ENCODE measurements at places on chromosomes 4 and X.

DNA sequence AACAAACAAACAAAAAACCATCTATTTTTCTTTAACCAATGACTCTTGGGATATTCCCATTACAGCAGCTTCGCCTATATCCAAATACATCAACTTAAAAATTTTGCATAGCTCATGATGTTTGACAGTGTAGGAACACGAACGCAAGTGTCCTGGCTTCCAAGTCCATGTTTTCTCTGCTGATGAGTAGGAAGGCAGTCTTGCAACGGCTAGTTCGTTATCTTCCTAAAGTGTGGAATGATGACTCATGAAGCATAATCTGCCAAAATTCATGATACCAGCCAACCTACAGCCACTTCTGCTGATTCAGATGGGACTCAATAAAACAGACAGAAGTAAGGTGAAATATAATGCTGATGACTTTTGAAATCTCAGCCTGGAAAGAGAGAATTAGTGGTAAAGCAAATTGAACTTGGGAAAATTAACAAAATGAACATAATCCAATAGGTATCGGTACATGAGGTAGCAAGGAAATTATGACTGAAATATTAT is 6.4 kb upstream of the SEPTIN11 start:
- H3K4me3 ChIP-seq, result no peak overlapping the region
- no peaks in the 10 kb centered on the region for H3K4me1 ChIP-seq
- peaks cover 12% of the 10 kb centered on the region for H3K36me3 ChIP-seq
- peaks cover 2% of the 10 kb centered on the region for H3K27me3 ChIP-seq
- DNase-seq, result no peak

GRCh38 chr4:128550060-128550459 is 259.4 kb upstream of the JADE1 start:
- no peaks in the 10 kb centered on the region for H3K36me3 ChIP-seq
- H3K4me1 ChIP-seq, result peaks cover 13% of the 10 kb centered on the region
- DNase-seq, result no peak
- H3K27ac ChIP-seq, result no peak overlapping the region
- no peak overlapping the region for H3K4me3 ChIP-seq

- H3K4me3 ChIP-seq, result no peak overlapping the region
- peaks cover 33% of the 10 kb centered on the region for H3K4me1 ChIP-seq
- H3K36me3 ChIP-seq, result peaks cover 22% of the 10 kb centered on the region
- no peaks in the 10 kb centered on the region for H3K27me3 ChIP-seq
- DNase-seq, result no peak
Measured at GRCh38 chrX:56343219-56343618, 111.1 kb downstream of the KLF8 start.

- peaks cover 10% of the 10 kb centered on the region for H3K4me1 ChIP-seq
- peaks cover 2% of the 10 kb centered on the region for H3K36me3 ChIP-seq
- no peak for DNase-seq
- no peak overlapping the region for H3K4me3 ChIP-seq
Measured at GRCh38 chr4:4501679-4502078, 40.2 kb downstream of the STX18 start.

GRCh38 chrX:118795528-118796280 is 27.9 kb upstream of the ZCCHC12 start:
- no peaks in the 10 kb centered on the region for H3K36me3 ChIP-seq
- peaks cover 8% of the 10 kb centered on the region for H3K27me3 ChIP-seq
- DNase-seq, result no peak

- H3K27ac ChIP-seq, result no peak overlapping the region
- no peak overlapping the region for H3K4me3 ChIP-seq
- no peak for DNase-seq
- H3K36me3 ChIP-seq, result no peaks in the 10 kb centered on the region
- no peaks in the 10 kb centered on the region for H3K4me1 ChIP-seq
Measured at GRCh38 chrX:17242470-17242869, 132.5 kb upstream of the NHS start.

- no peak overlapping the region for H3K4me3 ChIP-seq
- H3K4me1 ChIP-seq, result no peaks in the 10 kb centered on the region
- no peak overlapping the region for H3K27ac ChIP-seq
- no peaks in the 10 kb centered on the region for H3K27me3 ChIP-seq
Measured at GRCh38 chrX:105543283-105543682, 279.1 kb upstream of the NRK start.

DNA sequence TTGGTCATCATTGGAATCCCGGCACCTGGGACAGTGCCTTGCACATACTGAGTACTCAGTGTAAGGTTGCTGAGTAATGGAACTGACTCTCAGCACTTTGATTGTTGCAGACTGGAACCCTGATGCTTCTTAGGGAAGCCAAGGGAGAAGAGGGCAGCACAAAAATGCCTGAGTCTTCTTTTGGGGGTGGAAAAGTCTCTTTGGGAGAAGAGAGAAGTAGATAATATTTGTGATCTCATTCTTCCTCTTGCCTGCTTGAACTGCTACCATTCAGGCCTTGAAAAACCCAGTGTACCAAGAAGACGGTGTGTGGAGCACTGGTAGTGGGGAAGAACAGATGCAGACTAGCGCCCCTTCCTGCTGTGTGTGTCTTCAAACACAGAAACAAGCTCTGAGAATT is 12.3 kb downstream of the SFRP2 start:
- peaks cover 39% of the 10 kb centered on the region for H3K27me3 ChIP-seq
- no peak for DNase-seq
- no peak overlapping the region for H3K4me3 ChIP-seq
- no peaks in the 10 kb centered on the region for H3K4me1 ChIP-seq
